ENCODE measurements at places on chromosomes 6 and 20.

DNA sequence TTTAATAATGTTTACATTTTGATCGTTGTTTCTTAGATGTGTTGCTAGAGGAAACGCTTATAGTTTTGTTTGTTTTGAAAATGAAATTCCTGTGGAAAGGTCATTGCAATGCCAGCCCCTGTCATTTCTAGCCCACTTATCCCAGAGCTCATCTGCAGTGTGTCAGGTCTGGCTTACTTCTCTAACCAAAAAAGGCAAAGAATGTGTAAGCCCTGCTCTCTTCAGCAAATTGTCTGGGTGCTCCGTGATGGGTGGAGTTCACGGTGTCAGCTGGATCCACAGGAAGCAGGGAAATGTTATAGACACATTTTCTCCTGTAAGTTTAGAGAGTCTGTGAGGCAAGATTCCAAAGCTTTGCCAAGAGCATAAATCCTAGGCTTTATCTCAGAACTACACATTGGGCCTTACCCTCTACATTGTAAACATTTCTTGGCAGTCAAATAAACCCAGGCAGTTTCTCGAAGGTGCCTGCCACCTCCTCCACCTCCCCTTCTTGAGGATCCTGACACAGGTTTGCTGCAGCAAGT, 50.9 kb downstream of the RPRD1B start:
- DNase-seq: no peak

DNA sequence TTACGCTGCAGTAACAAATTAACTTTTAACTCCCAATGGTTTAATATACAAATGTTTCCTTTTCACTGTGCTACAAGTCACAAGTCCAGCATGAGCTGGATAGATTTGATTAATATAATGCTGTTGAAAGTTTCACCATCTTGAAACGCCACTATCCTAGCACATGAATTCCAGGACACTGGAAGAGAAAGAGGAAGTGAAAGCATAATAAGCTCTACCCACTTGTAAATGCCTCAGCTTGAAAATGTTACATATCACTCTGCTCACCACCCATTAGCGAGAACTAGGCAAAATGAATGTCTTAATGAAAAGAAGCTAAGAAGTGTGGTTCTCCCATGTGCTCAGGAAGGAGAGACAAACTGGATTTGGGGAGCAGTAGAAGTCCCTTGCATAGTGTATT, 46.9 kb downstream of the PCSK2 start:
- no peak for DNase-seq

GRCh38 chr6:3841066-3841454, 8.1 kb upstream of the FAM50B start:
- no peak for DNase-seq

- DNase-seq: no peak
Observed at GRCh38 chr20:38343311-38344106, 2.8 kb upstream of the LBP start.

GRCh38 chr6:47351621-47352020, 41.9 kb upstream of the TNFRSF21 start:
- DNase-seq: no peak

- no peak for DNase-seq
Observed at GRCh38 chr20:62618611-62619529, 23.4 kb upstream of the SLCO4A1 start.

DNA sequence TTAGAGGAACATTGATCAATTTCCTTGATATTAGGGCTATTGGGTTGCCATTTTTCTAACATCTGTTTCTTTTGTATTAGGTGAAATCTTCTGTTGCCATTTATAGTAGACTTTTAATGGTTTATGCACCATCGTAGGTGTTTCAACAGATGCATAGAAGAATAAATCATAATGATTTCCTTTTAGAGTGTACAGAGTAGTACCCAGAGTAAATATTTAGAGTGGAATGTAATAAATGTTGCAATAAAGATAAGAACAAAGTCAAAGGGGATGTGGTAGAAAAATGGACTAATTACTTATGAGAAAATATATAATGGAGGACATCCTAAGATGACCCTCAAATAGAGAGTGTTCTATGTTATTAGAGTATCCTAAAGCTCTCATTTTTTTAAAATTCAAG, 643.0 kb upstream of the CITED2 start:
- no peak for DNase-seq

DNA sequence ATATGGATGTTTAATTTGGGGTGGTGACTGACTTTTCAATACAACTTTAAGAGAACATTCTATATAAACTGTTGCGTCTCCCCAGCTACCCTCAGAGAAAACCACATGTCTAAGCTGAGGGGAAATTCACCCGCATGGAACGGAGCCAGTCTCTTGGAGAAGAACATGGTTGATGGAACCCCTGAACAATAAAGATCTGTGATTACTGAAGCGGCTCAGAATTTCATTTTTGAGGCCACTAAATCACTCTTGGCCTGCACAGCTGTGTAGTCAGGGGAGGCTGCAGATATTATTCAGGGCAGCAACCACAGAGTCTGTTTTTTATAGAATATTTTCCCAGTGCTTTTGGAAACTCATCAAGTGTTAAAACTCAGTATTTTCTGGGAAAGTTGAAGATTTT, 73.8 kb downstream of the EYA4 start:
- no peak for DNase-seq

- DNase-seq: no peak
Observed at GRCh38 chr6:158818581-158819212, 471 bp downstream of the EZR start.

DNA sequence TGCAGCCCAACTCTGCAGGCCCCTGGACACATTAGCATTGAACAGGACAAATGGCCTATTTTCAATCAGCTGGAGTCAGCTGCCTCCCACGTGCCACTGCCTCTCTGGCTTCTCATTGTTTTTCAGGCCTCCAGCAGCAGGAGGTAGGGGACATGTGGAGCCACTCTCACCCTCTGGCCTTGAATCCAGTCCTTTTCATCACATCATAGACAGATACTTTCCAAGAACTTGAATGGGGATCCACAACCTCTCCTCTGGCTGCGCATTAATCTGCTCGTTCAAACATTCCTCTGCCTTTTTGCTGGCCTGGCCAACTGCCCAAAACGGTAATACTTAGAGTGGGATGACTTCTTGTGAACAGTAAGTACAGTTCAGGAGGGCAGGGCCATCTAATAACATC, 592.3 kb downstream of the PKHD1 start:
- no peak for DNase-seq

DNA sequence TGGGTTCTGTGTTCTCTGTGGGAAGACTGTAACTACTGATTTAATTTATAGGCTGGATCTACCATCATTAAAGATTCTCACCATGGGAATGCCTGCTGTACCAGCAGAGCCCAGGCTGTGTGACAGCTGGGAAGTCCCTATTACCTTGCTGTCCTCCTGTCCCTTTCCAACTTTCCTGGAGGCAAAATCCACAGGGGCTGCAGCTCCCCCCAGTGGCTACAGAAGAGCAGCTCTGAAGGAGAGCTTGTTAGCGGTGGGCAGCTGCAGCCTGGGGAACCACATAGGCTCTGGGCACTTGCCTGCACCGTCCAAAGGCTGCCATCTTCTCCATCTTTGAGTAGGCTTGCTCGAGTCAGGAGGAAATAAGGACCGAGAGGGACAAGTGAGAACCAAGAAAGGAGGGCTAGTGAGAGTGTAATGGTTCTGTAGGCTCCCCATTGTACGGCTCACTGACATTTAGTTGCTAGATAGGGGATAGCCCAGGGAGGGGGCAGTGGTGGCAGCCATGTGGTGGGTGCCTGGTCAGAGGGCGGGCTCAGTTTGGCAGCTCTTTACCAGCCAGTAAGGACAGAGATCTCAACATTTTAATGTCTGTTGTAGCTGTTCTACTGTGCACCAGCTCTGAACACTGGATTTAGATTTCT, 155.1 kb upstream of the MLIP start:
- peak; percentile 67 for DNase-seq
